Esophagus squamous epithelium (tissue), 5 donors: ENCODE measurements at places on chromosomes 3 and 15.

GRCh38 chr3:22113453-22113852 lies 362.4 kb upstream of the ZNF385D start:
- DNase-seq = no peak

DNA sequence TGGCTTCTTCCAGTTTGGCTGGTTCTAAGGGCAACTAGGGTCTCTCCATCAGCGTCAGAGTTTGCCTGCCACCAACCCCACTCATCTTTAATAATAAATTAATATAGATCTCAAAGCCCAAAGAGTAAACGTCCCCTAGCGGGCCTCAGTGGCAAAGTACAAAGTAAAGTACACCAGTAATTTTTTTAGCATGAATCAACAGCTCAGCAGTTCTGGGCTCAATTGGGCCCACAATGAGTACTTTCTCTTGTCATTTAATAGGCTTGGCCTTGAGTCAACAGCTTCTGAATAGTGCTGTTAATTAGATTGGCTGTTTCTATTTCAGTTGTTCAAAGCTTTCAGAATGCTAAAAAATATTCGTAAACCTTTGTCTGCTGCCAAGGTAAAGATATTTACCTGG lies 89.0 kb upstream of the PFN2 start:
- DNase-seq = no peak

- DNase-seq = no peak
These were observed 223.2 kb upstream of the LMCD1 start for GRCh38 chr3:8278448-8278847.

GRCh38 chr3:123672429-123673146 lies 87.7 kb upstream of the HACD2 start:
- no peak for DNase-seq

- no peak for DNase-seq
These were observed 80.3 kb downstream of the CPN2 start for GRCh38 chr3:194270627-194271459.

GRCh38 chr3:14685179-14685578 lies 10.2 kb downstream of the C3orf20 start:
- no peak for DNase-seq

GRCh38 chr15:66754789-66755188 lies 52.8 kb downstream of the SMAD6 start:
- DNase-seq = no peak

DNA sequence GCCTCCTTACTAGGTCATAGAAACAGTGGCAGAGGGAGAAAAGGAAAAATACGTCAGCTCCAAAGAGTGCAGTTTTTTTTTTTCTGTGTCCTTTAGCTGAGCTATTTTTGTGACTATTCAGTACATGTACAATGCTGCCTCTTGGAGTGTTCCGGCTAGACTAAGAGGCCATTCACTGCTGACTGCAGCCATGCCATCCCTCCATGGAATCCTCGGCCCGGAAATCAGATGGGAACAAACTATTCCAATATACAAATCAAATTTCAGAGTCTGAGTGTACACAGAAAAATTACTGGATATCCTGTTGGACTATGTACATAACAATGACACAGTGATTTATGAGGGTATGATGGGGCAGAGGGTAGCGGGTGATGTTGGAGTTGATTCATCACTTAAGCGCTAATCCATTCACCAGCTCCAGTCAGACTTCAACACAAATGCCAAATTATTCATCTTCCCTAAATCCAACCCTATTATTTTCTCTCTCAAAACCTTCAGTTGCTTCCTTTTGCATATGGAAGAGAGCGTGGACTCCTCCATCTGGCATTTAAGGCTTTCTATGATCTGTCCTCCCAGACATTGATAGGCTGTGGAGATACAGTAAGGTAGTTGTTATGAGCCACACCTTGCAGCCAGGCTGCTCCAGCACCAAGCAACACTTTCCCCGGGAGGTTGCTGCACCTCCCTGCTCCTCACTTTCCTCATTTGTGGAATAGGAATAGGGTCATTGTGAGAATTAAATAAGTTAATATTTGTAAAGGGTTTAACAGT lies 109.1 kb downstream of the LPP start:
- DNase-seq = no peak

- no peak for DNase-seq
These were observed 10.9 kb downstream of the FLNB start for GRCh38 chr3:58018892-58019742.
